ENCODE measurements at places on chromosomes 2 and 18. TPM values are rescaled to one million over a fixed set of nuclear protein-coding genes. Genes with fewer than 3 reads are reported as not detected.

Gene TMEFF2
- total RNA-seq, result 3.7 TPM

Gene STARD6
- total RNA-seq, result not detected

Gene TDRD15
- total RNA-seq, result not detected

Gene ARHGAP25
- total RNA-seq, result not detected

Gene MC2R
- total RNA-seq, result not detected

Gene MROH2A
- total RNA-seq, result not detected

Gene GBX2
- under 0.01 TPM for total RNA-seq

Measured in subcutaneous preadipocyte (primary cell).